ENCODE measurements at places on chromosomes 12 and 14. TPM values are rescaled to one million over a fixed set of nuclear protein-coding genes. Genes with fewer than 3 reads are reported as not detected.

Gene OR4E2
- total RNA-seq, result not detected

Gene PXMP2
- 15.3 TPM for total RNA-seq

Gene NDUFA12
- 93.7 TPM for total RNA-seq

Gene CCND2
- 42.7 TPM for total RNA-seq

Gene RHOJ
- 10.5 TPM for total RNA-seq

Gene FOXG1
- total RNA-seq, result not detected

Gene WNT1
- total RNA-seq, result not detected

Gene CDC42BPB
- 77.9 TPM for total RNA-seq

Gene L2HGDH
- 3.7 TPM for total RNA-seq

Gene DIO3
- total RNA-seq, result not detected

Gene TRMT61A
- 6.5 TPM for total RNA-seq

Gene DIO2
- total RNA-seq, result 4.2 TPM

Gene LMNTD1
- not detected for total RNA-seq

Gene KCNJ8
- 8.9 TPM for total RNA-seq

Gene TOMM20L
- total RNA-seq, result not detected

Gene CYP27B1
- not detected for total RNA-seq

Gene KRT5
- not detected for total RNA-seq

Gene RPGRIP1
- total RNA-seq, result under 0.01 TPM

Gene PTHLH
- 0.83 TPM for total RNA-seq

Gene KRT6B
- total RNA-seq, result not detected

Gene PRB2
- total RNA-seq, result not detected

Gene RERGL
- total RNA-seq, result 0.30 TPM

Gene DIABLO
- total RNA-seq, result 77.0 TPM

Gene MDP1
- total RNA-seq, result 18.3 TPM

Gene GSG1
- 1.2 TPM for total RNA-seq

Gene ARMH4
- 8.0 TPM for total RNA-seq

Gene MYF5
- total RNA-seq, result not detected

Gene AQP6
- total RNA-seq, result under 0.01 TPM

Gene ALDH1L2
- 40.1 TPM for total RNA-seq

Gene SPSB2
- 5.6 TPM for total RNA-seq

Gene IL22
- total RNA-seq, result not detected

Gene NPFF
- not detected for total RNA-seq

Gene CEBPE
- total RNA-seq, result not detected

Gene TSPAN11
- total RNA-seq, result 1.1 TPM

Gene TEX22
- 0.23 TPM for total RNA-seq

Gene AVPR1A
- total RNA-seq, result not detected

Gene ADAM21
- 0.75 TPM for total RNA-seq

Gene TMEM119
- total RNA-seq, result 6.1 TPM

Measured in smooth muscle cell of the coronary artery (primary cell).